ENCODE measurements at places on chromosomes 12 and 14.

DNA sequence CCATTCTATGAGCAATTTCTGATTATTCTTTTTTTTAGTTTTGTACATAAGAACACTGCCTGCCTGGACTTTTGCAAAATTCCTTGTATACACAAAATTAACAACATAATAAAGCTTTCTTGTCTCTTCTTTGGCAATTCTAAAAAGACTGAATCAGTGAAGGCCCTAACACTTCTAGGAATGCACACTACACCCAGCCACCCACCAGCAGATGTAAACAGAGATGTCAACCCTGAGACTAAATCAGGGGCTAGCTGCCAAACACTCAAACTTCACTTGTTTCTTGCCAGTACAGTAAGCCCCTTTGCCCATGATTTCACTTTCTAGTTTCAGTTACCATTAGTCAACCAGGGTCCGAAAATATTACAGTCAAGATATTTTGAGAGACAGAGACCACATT is 15.5 kb downstream of the DCAF5 start:
- DNase-seq, result no peak

DNA sequence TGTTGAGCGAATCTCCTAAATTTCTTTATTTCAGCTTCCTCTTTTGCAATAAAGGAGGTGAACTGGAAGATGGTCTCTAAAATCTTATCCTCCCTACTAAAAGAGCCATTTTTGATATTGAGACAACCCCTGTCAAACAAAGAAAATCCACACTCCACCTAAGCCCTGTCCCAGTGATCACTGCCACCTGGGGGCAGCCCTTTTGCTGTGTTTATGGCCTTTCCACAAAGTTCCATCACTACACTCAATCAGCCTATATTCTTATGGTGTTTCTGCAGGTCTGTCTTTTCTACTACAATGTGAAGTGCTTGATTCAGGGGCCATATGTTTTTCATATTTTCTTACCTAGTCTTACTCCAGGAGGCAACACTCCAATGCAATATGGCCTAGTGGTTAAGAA is 163.7 kb downstream of the BMP4 start:
- no peak for DNase-seq

DNA sequence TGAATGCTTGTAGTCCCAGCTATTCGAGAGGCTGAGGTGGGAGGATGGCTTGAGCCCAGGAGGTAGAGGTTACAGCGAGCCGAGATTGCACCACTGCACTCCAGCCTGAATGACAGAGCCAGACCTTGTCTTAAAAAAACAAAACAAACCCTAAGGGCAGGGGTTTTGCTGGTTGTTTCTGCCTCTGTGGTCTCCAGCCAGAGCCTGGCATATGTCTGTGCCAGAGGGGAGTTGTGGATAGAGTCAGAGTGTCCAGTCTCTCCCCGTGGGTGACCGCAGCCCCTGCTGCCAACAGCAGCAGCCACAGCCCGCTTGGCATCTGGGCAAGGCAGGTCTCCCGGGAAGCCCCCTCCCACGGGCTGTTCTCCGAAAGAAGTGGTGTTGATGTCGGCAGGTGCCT is 37.6 kb downstream of the MVK start:
- no peak for DNase-seq

- no peak for DNase-seq
Observed at GRCh38 chr12:24469089-24469488, 479.8 kb downstream of the BCAT1 start.

DNA sequence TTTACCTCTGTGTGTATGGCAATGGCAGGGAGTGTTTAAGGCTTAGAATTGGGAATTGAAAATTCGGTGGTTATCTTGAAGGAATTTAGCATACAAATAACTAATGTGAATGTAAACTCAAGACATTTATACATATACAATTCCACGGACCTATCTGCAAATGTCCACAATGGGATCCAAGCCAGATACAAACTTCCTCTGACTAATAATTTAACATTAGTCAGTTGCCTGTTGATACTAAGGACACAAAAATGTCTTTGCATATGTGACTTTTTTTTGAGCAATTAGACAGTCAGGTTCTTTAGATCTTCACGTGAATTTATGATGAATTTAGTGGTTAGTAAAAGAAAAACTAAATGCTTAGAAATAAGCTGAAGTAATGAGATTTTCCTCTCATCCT is 40.5 kb downstream of the ESR2 start:
- no peak for DNase-seq

DNA sequence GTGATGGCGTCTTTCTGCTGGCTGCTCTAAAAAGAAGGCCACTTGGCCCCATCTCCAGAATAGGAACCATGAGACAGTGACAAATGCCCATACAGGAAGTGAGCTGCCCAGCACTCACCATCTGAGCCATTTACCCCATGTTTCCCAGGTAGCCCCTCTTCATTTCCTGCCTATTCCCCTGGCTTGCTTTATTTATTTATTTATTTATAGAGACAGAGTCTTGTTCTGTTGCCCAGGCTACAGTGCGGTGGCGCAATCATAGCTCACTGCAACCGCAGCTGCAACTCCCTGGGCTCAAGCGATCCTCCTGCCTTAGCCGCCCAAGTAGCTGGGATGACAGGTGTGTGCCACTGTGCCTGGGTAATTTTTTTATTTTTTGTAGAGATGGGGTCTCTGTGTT is 71.2 kb downstream of the RIN3 start:
- DNase-seq, result no peak

DNA sequence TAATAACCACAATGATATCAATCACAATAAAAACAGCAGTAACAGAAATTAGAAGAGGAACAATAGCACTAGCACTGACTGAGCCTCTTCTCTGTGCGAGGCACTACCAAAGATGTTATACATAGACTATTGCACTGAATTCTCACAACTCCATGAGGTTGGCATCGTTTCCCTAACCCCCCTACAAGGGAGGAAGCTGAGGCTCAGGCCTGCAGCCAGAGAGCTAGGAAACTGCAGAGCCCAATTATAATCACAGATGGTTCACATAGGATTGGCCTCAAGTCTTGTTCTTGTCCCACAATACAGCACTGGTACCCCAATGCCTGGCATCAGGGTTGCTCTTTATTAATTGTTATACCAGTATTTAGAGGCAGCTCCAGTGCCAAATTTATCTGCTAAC is 278.0 kb downstream of the CEP128 start:
- DNase-seq, result peak; percentile 10

GRCh38 chr12:54549774-54550451 is 512 bp downstream of the PDE1B start:
- no peak for DNase-seq

GRCh38 chr14:103625356-103626095 is 3.5 kb upstream of the KLC1 start:
- DNase-seq, result no peak

- peak; percentile 77 for DNase-seq
Observed at GRCh38 chr12:38138225-38139221, 178.1 kb upstream of the ALG10B start.

DNA sequence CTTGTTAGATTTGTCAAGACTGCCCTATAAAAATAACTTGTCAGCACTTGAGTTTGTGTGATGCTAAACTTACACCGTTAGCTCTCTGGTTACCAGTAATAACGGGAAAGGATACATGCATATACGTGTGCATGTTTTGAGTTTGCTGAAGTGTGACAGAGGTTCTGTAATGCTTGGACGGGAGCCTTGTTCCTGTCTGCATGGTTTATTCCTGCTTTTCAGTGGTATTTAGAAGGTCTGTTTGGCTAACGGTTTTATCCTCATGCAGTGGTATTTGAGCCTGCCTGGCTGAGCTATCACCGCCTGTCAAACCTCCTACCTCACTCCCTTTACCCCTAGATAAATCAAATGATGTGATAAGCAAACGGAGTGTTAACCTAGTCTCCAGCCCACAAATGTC is 305.6 kb downstream of the GALC start:
- no peak for DNase-seq

GRCh38 chr14:80344208-80344607 is 132.9 kb upstream of the DIO2 start:
- no peak for DNase-seq

DNA sequence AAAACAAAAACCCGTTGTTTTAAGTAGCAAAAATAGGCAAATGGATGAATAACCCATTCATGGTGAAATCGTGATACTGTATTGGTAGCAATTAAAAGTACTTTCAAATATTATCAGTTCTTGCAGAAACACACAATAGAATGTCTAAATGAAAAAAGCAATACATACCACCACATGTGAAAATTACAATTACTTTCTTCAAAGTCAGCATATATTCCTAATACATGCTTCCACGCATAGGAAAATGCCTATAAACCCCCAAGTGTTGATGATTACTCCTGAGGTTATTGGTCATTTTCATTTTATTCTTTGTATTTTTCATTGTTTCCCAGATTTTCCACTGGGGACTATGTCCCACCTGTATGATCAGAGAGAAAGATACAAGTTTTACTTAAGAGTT is 15.2 kb downstream of the DDX55 start:
- DNase-seq, result no peak

DNA sequence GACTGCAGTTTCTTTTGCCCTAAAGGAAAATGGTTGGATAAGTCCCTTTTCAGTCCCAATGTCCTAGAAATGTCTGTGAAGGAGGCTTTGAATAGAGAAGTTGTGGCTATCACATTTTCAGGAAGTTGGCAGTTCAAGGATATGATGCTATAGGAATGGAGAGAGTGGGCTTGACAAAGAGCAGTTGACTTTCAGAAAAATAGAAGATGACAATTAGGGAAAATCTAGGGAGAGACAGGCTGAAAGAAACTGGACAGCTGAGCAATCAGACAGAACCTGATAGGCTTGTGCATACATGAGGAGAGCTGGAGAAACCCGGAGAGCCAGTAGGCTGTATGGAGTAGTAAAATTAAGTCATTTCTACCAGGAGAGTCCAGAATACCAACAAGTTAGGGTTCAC is 50.5 kb downstream of the LMNTD1 start:
- no peak for DNase-seq

DNA sequence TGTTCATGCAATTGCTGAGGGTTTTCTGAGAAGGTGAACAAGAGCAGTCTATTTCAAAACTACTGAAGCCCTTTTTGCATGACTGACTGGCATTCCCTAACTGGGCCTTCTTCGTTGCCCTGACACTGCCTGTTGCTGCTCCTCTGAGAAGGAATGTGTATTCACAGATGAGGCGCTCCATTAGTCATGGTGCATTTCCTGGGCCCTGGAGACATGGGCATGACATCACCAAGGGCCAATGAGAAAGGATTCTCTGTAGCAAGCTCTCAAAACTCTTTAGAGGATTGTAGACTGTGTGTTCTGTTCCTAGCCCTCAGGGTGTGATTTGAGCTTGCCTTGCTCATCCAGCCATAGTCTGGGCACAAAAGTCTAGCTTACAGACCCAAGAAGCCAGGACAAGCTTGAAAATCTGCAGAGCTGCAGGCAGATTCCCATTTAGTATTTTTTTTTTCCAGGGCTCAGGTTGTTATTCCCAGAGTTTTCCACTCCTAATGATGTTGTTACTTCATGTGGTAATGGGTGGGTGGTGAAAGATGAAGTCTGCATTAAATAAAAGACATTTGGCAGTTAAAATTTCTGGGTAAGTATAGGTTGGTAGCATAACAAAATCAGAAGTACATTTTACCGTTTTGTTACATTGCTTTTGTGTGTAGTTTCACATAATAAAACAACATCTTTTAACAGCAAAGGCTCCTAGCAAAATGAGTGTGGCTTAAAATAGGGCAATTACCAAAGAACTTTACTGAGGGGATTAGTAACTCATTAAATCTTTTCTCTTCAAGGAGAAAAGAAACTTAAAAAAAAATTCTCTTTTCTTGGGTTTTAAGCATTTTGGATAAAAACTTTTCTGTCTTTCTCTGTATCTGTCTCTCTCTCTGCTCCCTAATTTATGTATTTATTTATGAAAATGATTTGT is 318.4 kb downstream of the RAD51B start:
- peak; percentile 52 for DNase-seq
